ENCODE measurements at places on chromosomes 12 and 14.
A peak's percentile ranks its signal among the peaks of the same experiment; 100 is the strongest.

- DNase-seq: peak; percentile 99
Measured at GRCh38 chr12:91381309-91381804, 198.7 kb upstream of the DCN start.

DNA sequence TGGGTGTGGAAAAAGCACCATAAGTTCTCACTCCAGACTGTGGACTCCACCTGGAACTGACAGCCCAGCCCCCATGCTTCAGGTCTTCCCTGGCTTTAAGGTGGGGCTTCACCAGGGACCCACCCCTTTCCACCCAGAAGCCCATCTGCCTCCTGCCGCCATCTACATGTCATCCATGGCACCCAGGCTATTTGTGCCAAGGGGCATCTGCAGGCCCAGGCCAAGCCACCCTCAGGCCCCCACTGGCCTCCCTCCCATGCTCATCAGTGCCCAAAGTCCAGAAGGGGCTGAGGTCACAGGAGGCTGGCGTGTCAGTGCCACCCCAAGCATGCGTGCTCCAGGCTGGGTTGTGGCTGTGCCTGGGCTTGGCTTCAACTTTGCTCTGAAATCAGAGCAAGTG, 212.2 kb upstream of the DIO3 start:
- DNase-seq: no peak

- DNase-seq: peak; percentile 34
Measured at GRCh38 chr12:104877103-104877705, 80.9 kb downstream of the SLC41A2 start.

DNA sequence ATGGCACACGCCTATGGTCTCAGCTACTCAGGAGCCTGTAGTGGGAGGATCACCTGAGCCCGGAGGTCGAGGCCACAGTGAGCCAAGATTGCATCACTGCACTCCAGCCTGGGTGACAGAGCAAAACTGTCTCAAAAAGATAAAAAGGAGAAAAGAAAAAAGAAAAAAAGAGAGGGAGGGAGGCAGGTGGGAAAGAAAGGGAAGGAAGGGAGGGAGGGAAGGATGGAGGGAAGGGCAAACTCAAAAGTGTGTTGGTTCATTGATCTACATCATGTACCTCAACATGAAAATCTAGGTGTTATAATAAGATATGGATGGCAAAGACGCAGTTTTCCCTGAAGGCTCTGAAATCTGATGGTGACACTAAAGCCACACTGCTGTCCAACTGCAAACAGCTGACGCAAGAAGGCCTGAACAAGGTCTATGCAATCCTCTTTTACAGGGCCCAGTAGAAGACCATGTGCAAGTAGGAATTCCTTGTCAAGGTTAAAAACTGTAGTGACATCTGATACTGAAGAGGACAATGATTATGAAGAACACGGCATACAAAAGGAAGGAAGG, 143.6 kb downstream of the ITPR2 start:
- DNase-seq: no peak

- DNase-seq: peak; percentile 34
Measured at GRCh38 chr12:75721796-75722195, 210.4 kb upstream of the KRR1 start.

GRCh38 chr14:75831455-75831854, 150.3 kb downstream of the TGFB3 start:
- no peak for DNase-seq

- no peak for DNase-seq
Measured at GRCh38 chr12:39868328-39868725, 237.6 kb downstream of the SLC2A13 start.

DNA sequence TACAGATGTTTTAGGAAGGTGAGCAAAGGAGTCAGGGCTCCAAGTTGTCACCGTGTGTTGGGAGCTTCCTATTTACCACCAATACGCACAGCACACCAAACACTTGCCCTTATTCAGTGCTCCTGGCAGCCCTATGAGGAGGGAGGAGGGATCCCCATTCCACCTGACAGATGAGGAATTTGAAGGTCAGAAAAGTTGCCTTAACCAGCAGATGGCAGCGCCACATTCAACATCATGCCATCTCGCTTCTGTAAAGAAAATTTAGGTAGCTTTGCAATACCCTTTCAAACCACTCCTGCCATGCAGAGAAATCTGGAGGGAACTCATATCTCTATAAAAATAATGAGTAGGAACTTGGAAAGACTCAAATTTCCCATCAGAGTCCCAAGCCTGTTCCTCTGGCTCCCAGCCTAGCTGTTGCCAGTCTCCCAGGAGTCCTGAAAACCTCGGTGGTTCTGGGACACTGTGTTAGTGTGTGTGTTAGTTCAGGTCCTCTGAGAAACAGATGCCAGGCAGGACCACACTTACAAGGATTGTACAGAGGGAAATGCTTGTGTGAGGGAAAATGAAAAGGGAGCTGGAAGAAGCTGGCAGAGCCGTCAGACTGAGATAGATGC, 410.5 kb downstream of the MED13L start:
- DNase-seq: no peak

DNA sequence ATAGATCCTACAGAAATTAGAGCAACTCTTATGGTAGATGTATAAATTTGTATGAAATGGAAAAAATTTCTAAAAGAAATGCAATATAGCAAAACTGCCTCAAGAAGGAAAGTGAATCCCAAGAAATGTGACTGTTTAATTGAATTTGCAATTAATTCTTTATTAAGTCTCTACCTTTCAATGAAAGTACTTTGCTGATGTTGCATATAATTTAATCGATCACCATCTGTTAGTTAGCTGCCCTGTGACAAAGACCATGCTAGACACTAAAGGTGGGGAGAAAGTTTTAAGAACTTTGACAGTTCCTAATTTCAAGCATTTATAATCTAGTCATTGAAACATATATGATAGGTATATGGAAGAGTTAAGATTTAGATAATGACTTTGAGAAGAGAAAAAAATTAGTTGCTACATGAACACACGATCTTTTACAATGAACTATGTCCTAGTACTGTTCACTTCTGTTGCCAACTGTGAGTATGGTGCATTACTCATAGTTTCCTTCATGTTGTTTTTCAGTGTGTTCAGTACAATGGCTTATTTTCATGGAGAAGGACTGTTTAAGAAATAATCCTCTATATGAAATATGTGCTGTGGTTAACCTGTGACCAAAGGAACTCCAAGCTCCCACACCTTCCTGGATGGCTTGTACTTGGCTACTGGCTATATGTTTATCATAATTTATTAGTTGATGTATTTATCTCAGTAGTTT, 128.4 kb downstream of the METTL25 start:
- DNase-seq: no peak

GRCh38 chr14:31592631-31593030, 31.4 kb downstream of the NUBPL start:
- no peak for DNase-seq

DNA sequence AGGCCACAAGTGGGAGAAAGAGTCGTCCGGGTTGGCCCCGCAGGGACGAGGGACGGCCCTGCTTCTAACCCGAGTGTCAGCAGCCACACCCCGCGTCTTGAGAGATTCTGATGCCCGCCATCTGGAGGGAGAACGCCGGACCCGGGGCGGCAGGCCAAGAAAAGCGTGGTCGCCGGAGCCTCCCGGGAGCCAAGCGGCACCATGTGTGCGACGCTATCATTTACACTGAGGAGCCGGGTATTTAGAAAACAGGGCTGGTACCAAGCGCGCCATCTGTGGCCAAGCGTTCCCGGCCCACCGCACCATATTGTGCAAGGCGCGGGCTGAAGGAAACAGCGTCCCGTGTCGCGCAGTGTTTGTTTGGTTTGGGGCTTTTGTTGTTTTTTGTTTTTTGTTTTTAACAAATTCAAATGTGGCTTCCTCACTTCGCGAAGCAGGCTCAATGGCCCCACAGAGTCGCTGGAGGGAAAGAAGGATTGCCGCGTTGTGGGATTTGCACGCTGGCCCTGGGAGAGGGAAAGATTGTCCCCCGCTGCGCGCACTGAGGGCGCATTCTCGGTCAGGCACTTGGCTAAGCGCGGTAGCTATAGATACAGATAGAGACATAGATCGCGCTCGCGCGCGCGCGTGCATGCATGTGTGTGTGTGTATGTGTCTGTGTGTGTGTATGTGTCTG, 153.8 kb downstream of the BCL11B start:
- DNase-seq: peak; percentile 65

DNA sequence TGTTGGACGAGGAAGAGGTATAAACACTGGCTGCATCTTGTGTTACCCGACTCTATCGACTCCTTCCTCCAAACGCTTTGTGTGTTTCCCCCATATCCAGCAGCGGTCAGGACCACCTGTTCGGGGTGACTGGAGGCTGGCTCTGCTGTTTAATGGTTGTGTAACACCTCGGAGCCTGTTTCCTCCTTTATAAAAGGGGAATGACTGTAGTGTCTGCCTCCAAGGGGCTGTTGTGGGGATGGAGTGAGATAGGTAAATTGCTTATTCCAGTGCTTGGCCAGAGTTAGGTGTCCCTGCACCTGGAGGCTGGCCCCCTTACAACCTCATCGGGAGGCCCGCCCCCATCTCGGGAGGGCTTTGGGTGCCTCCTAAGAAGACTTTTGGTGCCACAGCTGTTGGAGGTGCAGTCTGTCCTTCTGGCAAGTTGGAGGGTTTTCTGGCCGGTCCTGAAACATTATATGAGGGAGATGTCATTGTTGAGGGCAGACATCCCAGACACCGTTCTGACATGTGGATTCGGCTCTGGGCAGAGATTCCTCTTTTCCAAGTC, 1.1 kb downstream of the MLXIP start:
- no peak for DNase-seq

- DNase-seq: no peak
Measured at GRCh38 chr14:89920056-89920455, 34.5 kb downstream of the EFCAB11 start.

- DNase-seq: no peak
Measured at GRCh38 chr14:72604133-72604532, 289.8 kb downstream of the DPF3 start.

GRCh38 chr12:52794479-52795331, 1.2 kb downstream of the KRT3 start:
- DNase-seq: no peak

- no peak for DNase-seq
Measured at GRCh38 chr12:89882050-89882449, 173.4 kb upstream of the ATP2B1 start.

DNA sequence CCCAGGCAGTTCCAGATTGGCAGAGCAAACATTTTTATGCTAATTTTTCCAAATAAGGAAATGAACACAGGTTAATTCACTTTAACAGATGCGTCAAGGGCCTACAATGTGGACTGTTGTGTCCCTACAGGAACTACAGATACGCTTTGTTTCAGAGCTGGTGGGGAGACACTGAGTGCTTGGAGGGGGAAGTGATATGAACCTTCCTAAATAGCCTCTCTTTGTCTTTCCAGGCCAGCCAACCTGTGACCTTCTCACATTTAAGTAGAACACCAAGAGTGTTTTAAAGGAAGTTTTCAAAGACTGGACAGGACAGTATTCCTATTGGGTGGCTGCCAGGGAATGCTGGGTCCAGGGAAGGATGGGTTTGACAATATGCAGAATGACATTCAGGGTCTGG, 141.3 kb downstream of the ZNF664 start:
- no peak for DNase-seq

DNA sequence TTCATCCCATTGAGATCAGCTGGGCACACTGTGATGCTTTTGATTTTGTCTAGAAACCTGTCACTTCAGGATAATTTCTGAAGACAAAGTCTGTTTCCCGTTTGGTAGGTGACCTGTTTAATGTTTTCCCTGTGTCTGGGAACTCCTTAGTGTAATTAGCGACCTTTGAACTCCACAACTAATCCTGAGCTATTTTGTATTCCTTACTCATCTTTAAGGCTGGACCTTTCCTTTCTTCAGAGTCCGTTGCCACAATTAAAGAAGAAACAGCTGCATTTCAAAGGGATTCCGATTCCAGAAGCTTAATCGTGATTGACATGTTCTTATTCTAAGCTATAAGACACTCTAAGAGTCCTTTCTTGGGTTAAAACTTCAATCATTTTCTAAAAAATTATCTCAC, 22.0 kb downstream of the AP5M1 start:
- no peak for DNase-seq

- no peak for DNase-seq
Measured at GRCh38 chr12:94265966-94266745, 117.8 kb downstream of the PLXNC1 start.

DNA sequence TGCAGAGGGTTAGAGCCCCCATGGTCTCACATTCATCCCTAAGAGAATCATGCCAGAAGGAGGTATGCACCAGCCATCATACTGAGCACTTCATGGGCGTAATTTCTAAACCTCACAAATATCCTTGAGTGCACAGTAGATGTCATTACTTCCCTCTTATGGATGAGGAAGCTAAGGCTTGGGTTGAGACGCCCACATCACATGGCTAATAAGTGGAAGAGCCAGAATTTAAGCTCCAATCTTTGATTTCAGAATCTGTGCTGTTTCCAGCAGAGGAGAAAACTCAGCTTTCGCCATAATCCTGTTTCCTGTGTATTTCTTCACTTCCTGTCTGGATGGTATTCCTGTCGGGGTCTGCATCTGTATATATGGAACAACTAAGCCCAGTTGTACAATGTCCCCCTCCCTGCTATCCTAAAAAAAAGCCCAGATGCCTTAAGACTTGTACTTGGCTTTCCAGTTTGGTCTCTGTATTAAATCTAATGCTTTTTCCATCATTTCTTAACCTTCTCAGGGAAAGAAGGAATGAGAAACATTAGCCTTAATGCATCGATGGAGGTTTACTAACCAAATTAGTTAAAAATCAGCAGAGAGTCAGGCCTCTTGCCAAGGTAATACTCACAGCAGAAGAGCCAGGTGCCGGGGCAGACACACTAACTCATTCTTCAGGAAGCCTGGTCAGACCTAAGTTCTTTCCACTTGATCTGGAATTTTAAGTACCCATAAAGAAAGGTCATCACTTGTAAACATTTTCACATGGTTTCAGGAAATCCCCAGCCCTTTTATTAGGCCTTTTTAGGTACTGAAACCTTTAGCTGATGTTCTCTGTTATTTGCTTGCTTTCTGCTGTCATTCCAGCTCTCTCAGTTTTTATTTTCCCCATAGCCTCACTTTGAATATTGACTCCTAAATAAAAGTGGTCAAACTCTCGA, 5.3 kb downstream of the ISCU start:
- no peak for DNase-seq

- no peak for DNase-seq
Measured at GRCh38 chr12:4051596-4051995, 178.4 kb upstream of the PARP11 start.

Measured in cerebellar cortex (tissue), 1 donor.